Myometrial cell (primary cell): ENCODE measurements at places on chromosomes 13 and 19. TPM values are rescaled to one million over a fixed set of nuclear protein-coding genes. Genes with fewer than 3 reads are reported as not detected.

The DAND5 gene
- total RNA-seq, result not detected in 2 replicates

The ZNF583 gene
- total RNA-seq, result 0.86 and 1.8 TPM in 2 replicates

The ZNF418 gene
- total RNA-seq, result 0.29 and 1.8 TPM in 2 replicates

The PSG7 gene
- under 0.01 TPM in 1 of 2 replicates, not detected in the other for total RNA-seq

The LHB gene
- total RNA-seq, result not detected in 2 replicates

The PLIN4 gene
- 0.71 and 1.2 TPM in 2 replicates for total RNA-seq

The KLK7 gene
- not detected in 2 replicates for total RNA-seq

The CEACAM6 gene
- total RNA-seq, result not detected in 2 replicates

The ISOC2 gene
- 120 and 181 TPM in 2 replicates for total RNA-seq

The KIR3DL2 gene
- total RNA-seq, result not detected in 2 replicates

The MAP2K2 gene
- 181 and 214 TPM in 2 replicates for total RNA-seq

The RNF17 gene
- not detected in 2 replicates for total RNA-seq

The MAST3 gene
- 4.3 and 7.2 TPM in 2 replicates for total RNA-seq

The CYP2F1 gene
- total RNA-seq, result not detected in 2 replicates

The WDR88 gene
- not detected in 2 replicates for total RNA-seq

The SYT5 gene
- total RNA-seq, result 0.29 TPM in 1 of 2 replicates, not detected in the other

The DAZAP1 gene
- total RNA-seq, result 96.9 and 103 TPM in 2 replicates

The KCTD15 gene
- total RNA-seq, result 22.5 and 35.7 TPM in 2 replicates

The LSR gene
- total RNA-seq, result 0.86 and 3.4 TPM in 2 replicates

The CLIP3 gene
- total RNA-seq, result 9.2 and 11.5 TPM in 2 replicates

The ARMC6 gene
- total RNA-seq, result 38.1 and 49.3 TPM in 2 replicates

The EFNA2 gene
- total RNA-seq, result not detected in 2 replicates

The LYPD3 gene
- total RNA-seq, result 0.18 TPM in 1 of 2 replicates, not detected in the other

The SMAD9 gene
- 3.9 and 4.6 TPM in 2 replicates for total RNA-seq

The ZNF99 gene
- not detected in 2 replicates for total RNA-seq

The NAPSA gene
- total RNA-seq, result 0.18 and 1.2 TPM in 2 replicates

The GFY gene
- total RNA-seq, result not detected in 2 replicates

The CEACAM16 gene
- total RNA-seq, result not detected in 2 replicates

The B3GNT8 gene
- 2.5 and 5.5 TPM in 2 replicates for total RNA-seq

The ZNF528 gene
- 13.3 and 16.7 TPM in 2 replicates for total RNA-seq

The CHAF1A gene
- total RNA-seq, result 9.5 and 17.2 TPM in 2 replicates

The TEX101 gene
- not detected in 2 replicates for total RNA-seq

The SIGLEC9 gene
- 1.1 TPM in 1 of 2 replicates, not detected in the other for total RNA-seq

The INSR gene
- total RNA-seq, result 6.4 and 21.9 TPM in 2 replicates

The COX6B1 gene
- 630 and 856 TPM in 2 replicates for total RNA-seq

The CLEC17A gene
- total RNA-seq, result not detected in 2 replicates

The SIGLEC5 gene
- not detected in 2 replicates for total RNA-seq

The WASF3 gene
- 3.2 and 4.3 TPM in 2 replicates for total RNA-seq

The ZNF527 gene
- total RNA-seq, result 0.86 and 6.0 TPM in 2 replicates

The CCDC124 gene
- total RNA-seq, result 103 and 111 TPM in 2 replicates

The POGLUT2 gene
- total RNA-seq, result 27.1 and 31.9 TPM in 2 replicates

The CEACAM3 gene
- not detected in 2 replicates for total RNA-seq

The LHFPL6 gene
- total RNA-seq, result 40.1 and 40.9 TPM in 2 replicates

The ANGPTL8 gene
- total RNA-seq, result not detected in 2 replicates

The TPTE2 gene
- total RNA-seq, result not detected in 2 replicates

The RFPL4AL1 gene
- not detected in 2 replicates for total RNA-seq

The FLT1 gene
- total RNA-seq, result 5.2 and 9.4 TPM in 2 replicates

The ZNF486 gene
- total RNA-seq, result 7.1 and 13.8 TPM in 2 replicates

The RUBCNL gene
- 1.8 TPM in 1 of 2 replicates, not detected in the other for total RNA-seq

The STARD13 gene
- total RNA-seq, result 25.9 and 28.3 TPM in 2 replicates

The PLVAP gene
- not detected in 2 replicates for total RNA-seq

The MCEMP1 gene
- not detected in 2 replicates for total RNA-seq

The RYR1 gene
- under 0.01 TPM in 1 of 2 replicates, not detected in the other for total RNA-seq

The CERS1 gene
- 0.58 and 0.71 TPM in 2 replicates for total RNA-seq
